HFFc6 (cell line): ENCODE measurements at places on chromosomes 7 and 10.

GRCh38 chr7:135666846-135667245 is 4.5 kb downstream of the STMP1 start:
- DNase-seq = no peak

DNA sequence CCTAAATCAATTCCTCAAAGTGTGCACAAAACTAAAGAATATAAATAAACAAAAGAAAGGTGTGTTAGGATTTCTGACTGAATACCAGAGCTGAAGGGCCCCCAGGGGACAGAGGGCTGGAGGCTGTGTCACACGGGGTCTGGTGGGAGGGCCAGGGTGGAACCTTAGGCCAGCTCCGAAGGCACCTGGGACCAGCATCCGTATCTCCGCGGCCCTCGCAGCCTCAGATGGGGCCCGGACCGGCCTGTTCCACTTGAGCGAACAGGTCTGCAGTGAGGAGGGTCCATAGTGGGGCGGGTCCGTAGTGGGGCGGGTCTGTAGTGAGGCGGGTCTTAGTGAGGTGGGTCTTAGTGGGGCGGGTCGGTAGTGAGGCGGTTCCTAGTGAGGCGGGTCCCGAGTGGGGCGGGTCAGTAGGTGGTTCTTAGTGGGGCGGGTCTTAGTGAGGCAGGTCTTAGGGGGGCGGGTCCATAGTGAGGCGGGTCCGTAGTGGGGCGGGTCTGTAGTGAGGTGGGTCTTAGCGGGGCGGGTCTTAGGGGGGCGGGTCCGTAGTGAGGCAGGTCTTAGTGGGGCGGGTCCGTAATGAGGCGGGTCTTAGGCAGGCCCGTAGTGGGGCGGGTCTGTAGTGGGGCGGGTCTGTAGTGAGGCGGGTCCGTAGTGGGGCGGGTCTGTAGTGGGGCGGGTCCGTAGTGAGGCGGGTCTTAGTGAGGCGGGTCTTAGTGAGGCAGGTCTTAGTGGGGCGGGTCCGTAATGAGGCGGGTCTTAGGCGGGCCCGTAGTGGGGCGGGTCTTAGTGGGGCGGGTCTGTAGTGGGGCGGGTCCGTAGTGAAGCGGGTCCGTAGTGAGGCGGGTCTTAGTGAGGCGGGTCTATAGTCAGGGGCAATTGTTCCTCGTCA is 15.1 kb downstream of the GPR146 start:
- no peak for DNase-seq

DNA sequence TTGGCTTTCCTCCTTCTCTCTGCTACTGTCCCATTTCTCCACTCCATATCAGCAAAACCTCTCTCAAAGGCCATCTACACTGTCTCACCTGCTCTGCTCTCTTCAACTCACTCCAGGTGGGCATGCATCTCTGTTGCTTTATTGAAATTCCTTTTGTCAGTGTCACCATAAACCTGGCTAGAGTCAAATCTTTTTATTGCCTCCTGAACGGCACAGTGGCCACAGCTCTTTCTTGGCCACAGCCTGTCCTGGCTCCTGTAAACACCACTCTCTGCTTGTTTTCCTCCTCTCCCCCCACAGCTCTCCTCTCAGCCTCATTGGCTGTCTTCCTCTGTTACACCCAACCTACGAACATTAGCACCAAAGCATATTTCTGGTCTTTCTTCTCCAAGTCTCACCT is 31.1 kb upstream of the TMEM273 start:
- DNase-seq = no peak

- DNase-seq = no peak
Measured at GRCh38 chr10:122164023-122164601, 107.0 kb upstream of the BTBD16 start.

DNA sequence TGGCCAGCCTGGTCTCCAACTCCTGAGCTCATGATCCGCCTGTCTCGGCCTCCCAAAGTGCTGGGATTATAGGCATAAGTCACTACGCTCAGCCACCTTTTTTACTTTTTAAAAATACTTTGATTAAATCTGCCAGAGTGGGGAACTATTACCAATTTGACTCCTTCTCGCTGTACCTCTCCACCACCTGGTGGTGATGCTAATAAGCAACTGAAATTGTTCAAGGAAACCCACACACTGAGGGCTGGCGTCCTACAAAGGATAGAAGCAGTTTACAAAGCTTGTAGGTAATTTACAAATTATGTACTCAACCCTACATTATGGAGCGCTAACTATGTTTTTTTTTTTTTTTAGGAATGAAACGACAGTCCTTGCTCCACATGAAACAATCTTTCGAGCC is 111.1 kb downstream of the CPED1 start:
- DNase-seq = no peak

GRCh38 chr10:119005362-119006043 is 24.0 kb upstream of the NANOS1 start:
- DNase-seq = peak; percentile 31

GRCh38 chr7:76155938-76156337 is 45.8 kb upstream of the SRRM3 start:
- DNase-seq = no peak

DNA sequence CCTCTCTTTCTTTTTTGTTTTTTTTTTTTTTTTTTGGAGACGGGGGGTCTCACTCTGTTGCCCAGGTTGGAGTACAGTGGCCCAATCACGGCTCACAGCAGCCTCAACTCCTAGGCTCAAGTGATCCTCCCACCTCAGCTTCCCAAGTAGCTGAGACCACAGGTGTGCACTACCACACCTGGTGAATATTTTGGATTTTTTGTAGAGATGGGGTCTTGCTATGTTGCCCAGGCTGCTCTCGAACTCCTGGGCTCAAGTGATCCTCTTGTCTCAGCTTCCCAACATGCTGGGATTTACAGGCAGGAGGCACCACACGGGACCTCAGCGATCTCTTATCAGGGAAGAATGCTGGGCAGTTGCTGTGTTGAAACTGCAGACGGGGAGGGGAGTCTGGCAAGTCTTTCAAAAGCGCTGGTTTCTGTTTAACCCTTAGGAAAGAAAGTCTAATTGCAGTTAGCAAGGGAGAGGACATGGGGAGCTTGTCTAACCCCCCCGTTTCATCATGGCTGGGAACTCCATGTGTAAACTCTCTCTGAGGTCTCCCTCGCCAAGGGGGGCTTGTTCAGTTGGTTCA is 39.6 kb upstream of the LMTK2 start:
- no peak for DNase-seq

DNA sequence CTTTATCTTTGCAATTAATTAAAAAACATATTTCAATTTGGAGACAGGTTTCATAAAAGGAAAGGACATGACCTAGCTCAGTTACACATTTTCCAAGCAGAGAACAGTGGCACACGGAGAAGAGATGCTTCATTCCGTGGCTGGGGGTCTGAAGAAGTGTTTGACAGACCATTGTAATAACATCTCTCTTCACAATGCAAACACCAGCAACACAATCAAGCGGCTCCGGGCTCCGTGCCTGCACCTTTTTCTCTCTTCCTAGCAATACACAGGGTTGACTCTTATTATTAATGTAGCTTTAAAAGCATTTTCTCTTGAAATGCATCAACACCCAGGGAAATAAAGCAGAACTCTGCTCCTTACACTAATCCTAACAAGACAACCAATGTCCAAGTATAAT is 261.0 kb upstream of the AOAH start:
- DNase-seq = no peak

DNA sequence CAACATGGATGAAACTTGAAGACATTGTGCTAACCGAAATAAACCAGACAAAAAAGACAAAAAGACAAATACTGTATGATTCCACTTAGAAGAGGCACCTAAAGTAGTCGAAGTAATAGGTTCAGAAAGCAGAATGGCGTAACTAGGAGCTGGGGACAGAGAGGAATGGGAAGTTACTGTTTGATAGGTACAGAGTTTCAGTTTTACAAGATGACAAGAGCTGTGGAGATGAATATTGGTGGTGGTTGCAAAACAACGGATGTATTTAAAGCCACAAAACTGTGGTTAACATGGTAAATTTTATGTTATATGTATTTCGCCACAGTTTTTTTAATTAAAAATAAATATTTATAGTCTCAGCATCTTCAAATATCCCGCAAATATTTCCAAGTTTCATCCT is 64.1 kb upstream of the DIP2C start:
- no peak for DNase-seq

- no peak for DNase-seq
Measured at GRCh38 chr10:20713420-20713819, 183.7 kb downstream of the NEBL start.

DNA sequence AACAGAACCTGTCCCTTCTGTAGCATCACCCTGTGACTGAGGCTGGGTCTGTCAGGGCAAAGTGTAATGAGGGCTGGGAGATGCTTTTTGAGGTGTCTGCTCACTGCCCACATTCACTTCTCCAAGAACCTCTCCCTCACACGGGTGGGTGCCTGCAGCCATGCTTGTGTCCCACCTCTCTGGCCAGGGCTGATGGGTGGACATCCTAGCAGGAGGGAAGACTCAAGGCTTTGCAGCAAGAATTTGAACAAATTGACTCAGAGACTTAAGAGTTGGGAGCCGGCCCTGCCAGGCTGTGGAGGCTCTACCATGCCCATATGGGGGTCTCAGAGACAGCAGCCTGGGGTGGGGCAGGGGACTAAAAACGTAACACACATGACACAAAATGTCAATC is 33.4 kb downstream of the GOLGA7B start:
- DNase-seq = no peak

DNA sequence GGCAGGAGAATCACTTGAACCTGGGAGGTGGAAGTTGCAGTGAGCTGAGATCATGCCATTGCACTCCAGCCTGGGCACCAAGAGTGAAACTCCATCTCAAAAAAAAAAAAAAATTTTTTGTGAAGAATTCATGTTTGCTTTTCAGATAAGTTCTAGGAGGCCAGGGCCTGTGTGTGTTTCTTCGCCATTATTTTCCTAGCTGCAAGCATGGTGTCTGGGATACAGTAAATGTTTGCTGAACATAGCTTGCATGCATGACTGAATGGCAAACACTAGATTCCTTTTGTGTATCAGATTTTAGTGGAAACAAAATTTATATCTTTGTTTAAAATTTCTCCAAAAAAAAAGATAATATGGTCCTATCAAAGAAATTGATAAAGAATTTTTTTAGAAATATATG is 9.7 kb upstream of the MACC1 start:
- DNase-seq = no peak

DNA sequence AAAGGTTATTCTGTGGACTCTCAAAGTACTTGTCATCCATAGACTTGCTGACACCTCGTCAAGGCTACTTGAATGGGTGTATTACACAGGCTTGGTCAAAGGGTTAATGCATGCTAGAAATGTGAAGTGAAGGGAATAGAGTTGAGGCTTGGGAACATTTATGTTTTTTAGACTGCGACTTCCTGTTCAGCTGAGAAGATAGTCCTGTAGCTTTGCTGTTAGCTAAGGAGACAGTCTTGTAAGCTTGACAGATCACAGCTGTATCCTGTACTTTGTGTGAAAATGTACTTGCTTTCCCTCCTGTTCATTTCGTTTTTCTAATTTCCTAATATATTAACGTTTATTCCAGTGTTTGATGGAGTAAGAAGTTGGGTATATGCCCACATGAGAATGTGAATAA is 52.1 kb downstream of the ADD3 start:
- DNase-seq = no peak
